ENCODE measurements at places on chromosomes 7 and 10. TPM values are rescaled to one million over a fixed set of nuclear protein-coding genes. Genes with fewer than 3 reads are reported as not detected.
A peak's percentile ranks its signal among the peaks of the same experiment; 100 is the strongest.

The TDRD1 gene
- not detected for total RNA-seq

The SPACDR gene
- 1.6 TPM for total RNA-seq

The SPAM1 gene
- not detected for total RNA-seq

The IQUB gene
- total RNA-seq = 3.5 TPM

The PDE6C gene
- total RNA-seq = not detected

The CHST12 gene
- 25.6 TPM for total RNA-seq

The ADAP1 gene
- total RNA-seq = 12.8 TPM

DNA sequence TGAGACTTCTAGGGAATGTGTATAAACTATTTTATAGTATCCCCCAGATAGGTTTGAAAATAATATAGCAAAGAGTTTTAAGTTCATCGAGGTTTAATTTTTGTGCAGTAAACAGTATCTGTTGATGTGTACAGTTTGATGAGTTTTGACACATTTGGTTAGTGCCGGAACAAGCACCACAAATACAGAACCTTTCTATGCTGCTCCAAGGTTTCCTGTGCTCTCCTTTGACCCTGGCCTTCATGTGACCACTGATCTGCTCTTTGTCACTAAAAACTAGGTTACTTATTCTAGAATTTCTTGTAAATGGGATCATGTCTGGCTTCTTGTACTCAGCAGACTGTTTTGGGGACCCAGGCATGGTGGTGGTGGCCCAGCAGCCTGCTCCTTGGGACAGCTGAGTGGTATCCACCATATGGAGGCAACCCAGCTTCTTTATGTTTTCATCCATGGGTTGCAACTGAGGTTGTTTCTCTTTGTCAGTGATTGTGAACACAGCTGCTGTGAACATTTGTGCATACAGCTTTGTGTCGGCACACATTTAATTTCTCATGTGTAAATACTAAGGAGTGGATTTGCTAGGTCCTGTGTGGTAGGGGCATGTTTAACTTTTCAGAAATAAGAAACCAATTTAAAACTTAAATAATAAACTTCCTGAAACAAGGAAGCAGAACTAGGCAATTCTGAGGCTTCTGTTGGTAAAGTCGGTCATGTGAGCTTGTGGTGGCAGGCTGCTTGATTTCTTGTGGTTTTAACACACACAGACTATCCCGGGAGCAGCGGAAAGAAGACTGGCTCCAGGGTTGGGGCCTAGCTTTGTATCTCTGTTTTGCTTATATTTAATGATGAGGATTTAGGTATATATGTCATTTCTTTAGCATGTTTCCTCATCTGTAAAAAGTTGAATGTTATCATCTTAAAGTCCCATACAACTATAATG, 219.4 kb downstream of the ABCA13 start:
- peak; percentile 7 for DNase-seq
- H3K27ac ChIP-seq = no peak overlapping the region
- H3K27me3 ChIP-seq = no peaks in the 10 kb centered on the region
- H3K4me1 ChIP-seq = no peaks in the 10 kb centered on the region

DNA sequence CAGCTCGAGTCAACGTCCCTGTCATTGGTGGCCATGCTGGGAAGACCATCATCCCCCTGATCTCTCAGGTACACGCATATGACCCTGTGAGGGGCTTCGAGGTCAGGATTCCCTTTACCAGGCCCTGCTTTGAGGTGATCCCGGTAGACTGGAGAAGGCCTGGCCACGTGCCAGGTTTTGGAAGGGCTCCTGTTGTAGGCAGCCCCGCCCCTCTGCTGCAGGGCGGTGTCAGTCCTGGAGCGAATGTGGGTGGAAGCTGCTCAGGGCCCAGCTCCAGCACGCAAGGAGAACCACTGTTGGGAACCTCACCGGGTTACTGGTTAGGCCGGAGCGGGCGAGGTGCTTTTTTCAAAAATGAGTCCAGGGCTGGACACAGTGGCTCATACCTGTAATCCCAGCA, 15.6 kb downstream of the MDH2 start:
- DNase-seq = peak; percentile 31
- H3K27ac ChIP-seq = no peak overlapping the region
- no peaks in the 10 kb centered on the region for H3K27me3 ChIP-seq
- peaks cover 61% of the 10 kb centered on the region for H3K36me3 ChIP-seq

GRCh38 chr7:50367100-50367499, 62.6 kb downstream of the IKZF1 start:
- no peak for DNase-seq
- H3K36me3 ChIP-seq = no peaks in the 10 kb centered on the region
- H3K4me3 ChIP-seq = no peak overlapping the region
- peaks cover 2% of the 10 kb centered on the region for H3K27me3 ChIP-seq
- H3K4me1 ChIP-seq = peaks cover 3% of the 10 kb centered on the region

- no peak overlapping the region for H3K4me3 ChIP-seq
- H3K36me3 ChIP-seq = no peaks in the 10 kb centered on the region
- H3K27me3 ChIP-seq = no peaks in the 10 kb centered on the region
- H3K27ac ChIP-seq = no peak overlapping the region
- DNase-seq = no peak
- H3K4me1 ChIP-seq = no peaks in the 10 kb centered on the region
Observed at GRCh38 chr10:120286280-120286679, 170.7 kb upstream of the PLPP4 start.

DNA sequence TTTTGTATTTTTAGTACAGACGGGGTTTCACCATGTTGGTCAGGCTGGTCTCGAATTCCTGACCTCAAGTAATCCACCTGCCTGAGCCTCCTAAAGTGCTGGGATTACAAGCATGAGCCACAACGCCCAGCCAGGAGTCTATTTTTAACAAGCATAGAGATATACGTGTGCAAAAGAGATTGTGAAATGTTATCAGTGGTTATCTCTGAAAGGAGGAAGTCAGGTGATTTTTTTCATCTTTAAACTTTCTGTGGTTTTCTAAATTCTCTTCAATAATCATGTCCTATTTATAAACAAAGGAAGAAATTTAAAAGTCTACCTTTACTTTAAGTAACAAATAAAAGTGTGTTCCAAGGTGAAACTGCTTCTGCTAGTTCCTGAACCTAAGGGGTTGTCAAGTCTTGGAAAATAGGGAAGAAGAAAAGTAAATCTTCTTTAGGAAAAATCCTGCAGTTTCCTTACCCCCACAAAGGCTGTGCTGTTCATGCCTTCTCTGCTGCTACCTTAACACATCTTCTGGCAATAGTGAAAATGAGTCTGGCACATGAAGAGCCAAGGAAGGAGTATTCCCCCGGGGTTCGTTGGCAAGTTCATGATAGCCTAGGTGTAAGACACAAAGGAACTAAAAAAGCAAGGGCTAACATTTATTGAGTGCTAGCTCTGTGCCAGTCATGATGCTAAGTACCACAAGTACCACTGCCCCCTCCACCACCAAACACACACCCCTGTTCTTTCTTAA, 51.1 kb downstream of the CYP26A1 start:
- H3K27ac ChIP-seq = no peak overlapping the region
- H3K27me3 ChIP-seq = no peaks in the 10 kb centered on the region
- H3K4me3 ChIP-seq = no peak overlapping the region
- peaks cover 6% of the 10 kb centered on the region for H3K4me1 ChIP-seq

- DNase-seq = no peak
- H3K4me3 ChIP-seq = no peak overlapping the region
- no peak overlapping the region for H3K27ac ChIP-seq
- no peaks in the 10 kb centered on the region for H3K27me3 ChIP-seq
- peaks cover 7% of the 10 kb centered on the region for H3K4me1 ChIP-seq
Observed at GRCh38 chr7:2010551-2011265, 222.0 kb downstream of the MAD1L1 start.

- H3K27ac ChIP-seq = no peak overlapping the region
- no peaks in the 10 kb centered on the region for H3K4me1 ChIP-seq
- no peaks in the 10 kb centered on the region for H3K36me3 ChIP-seq
- no peaks in the 10 kb centered on the region for H3K27me3 ChIP-seq
- DNase-seq = peak; percentile 45
- no peak overlapping the region for H3K4me3 ChIP-seq
Observed at GRCh38 chr7:24722386-24723177, 34.7 kb downstream of the GSDME start.

- no peak overlapping the region for H3K27ac ChIP-seq
- no peaks in the 10 kb centered on the region for H3K4me1 ChIP-seq
- no peak overlapping the region for H3K4me3 ChIP-seq
- H3K27me3 ChIP-seq = peaks cover 13% of the 10 kb centered on the region
- DNase-seq = no peak
Observed at GRCh38 chr7:50463035-50463434, 12.9 kb upstream of the FIGNL1 start.

- H3K27ac ChIP-seq = no peak overlapping the region
- H3K27me3 ChIP-seq = no peaks in the 10 kb centered on the region
- no peaks in the 10 kb centered on the region for H3K4me1 ChIP-seq
- H3K4me3 ChIP-seq = no peak overlapping the region
- no peaks in the 10 kb centered on the region for H3K36me3 ChIP-seq
Observed at GRCh38 chr7:50559881-50560280, 5.3 kb downstream of the DDC start.

DNA sequence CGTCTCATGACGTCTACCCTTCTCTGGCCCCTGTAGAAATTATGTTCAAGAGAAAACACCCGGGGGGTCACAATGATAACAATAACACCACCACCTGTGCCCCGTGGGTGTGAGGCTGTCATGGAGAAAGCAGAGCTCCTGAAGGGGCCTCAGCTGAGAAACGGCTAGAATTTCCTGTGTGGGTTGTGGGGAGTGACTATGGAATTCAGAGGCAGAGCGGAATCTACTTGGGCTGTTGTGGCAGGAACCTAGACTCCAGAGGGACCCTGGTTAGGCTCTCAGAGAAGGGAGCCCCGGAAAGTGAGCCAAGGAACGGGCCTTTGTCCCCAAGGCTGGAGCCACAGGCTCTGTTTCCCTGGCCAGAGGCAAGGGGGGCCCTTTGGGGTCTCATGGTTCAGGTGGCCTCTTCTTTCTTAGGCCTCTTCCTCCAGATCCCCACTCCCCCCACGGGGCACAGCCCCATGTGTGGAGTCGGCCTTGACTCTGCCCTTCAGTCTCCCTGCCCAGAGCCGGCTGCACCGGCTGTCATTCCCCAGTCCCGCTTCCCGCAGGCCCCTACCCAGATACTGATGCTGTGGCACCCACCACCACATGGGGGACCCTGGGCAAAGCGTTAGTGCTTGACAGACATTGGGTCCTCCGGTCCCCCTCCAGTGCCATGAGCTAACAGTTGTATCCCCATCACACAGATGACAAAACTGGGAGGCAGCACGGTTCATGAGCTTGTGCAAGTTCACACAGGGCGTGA, 6.5 kb upstream of the GIMAP8 start:
- H3K4me1 ChIP-seq = no peaks in the 10 kb centered on the region
- no peak for DNase-seq
- no peaks in the 10 kb centered on the region for H3K36me3 ChIP-seq
- no peak overlapping the region for H3K4me3 ChIP-seq

DNA sequence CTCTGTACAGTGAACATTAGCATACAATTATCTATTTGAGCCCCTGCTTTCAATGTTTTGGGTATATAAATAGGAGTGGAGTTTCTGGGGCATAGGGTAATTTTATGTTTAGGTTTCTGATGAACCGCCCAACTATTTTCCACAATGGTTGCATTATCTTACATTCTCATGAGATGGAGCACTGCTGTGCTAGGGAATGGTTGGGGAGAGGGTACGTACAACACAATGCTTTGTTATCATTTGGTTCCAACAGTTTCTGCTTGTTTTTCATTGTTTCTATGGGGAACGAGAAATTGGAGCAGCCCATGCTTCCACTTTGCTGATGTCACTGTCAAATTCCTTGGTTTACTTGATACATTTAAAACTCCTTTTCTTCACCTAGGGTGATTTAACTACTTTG, 1115.3 kb downstream of the REEP3 start:
- peaks cover 11% of the 10 kb centered on the region for H3K4me1 ChIP-seq
- no peaks in the 10 kb centered on the region for H3K27me3 ChIP-seq
- no peak for DNase-seq
- no peak overlapping the region for H3K4me3 ChIP-seq
- H3K36me3 ChIP-seq = no peaks in the 10 kb centered on the region
- H3K27ac ChIP-seq = no peak overlapping the region

DNA sequence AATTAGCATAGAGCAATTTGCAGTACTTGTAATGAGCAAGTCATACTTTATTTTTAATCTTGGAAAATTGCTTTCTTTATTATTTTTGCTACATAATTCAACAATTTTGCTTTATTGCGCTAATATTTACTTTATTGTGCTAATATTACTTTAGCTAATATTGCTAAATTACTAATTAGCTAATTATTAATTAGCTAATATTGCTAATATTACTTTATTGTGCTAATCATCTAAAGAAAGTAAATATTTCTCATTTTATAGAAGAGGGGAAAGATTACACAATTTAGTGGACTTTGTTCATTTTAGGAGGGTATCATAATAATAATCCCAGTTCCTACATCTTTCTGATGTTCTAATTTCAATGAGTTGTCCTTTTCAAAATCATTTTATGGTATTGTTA, 61.2 kb downstream of the RUNDC3B start:
- DNase-seq = no peak
- no peaks in the 10 kb centered on the region for H3K36me3 ChIP-seq
- no peak overlapping the region for H3K4me3 ChIP-seq
- H3K27ac ChIP-seq = no peak overlapping the region
- H3K27me3 ChIP-seq = no peaks in the 10 kb centered on the region

GRCh38 chr10:48880016-48880705, 59.5 kb downstream of the LRRC18 start:
- no peaks in the 10 kb centered on the region for H3K4me1 ChIP-seq
- no peak overlapping the region for H3K4me3 ChIP-seq
- no peak for DNase-seq
- no peaks in the 10 kb centered on the region for H3K27me3 ChIP-seq
- no peak overlapping the region for H3K27ac ChIP-seq

DNA sequence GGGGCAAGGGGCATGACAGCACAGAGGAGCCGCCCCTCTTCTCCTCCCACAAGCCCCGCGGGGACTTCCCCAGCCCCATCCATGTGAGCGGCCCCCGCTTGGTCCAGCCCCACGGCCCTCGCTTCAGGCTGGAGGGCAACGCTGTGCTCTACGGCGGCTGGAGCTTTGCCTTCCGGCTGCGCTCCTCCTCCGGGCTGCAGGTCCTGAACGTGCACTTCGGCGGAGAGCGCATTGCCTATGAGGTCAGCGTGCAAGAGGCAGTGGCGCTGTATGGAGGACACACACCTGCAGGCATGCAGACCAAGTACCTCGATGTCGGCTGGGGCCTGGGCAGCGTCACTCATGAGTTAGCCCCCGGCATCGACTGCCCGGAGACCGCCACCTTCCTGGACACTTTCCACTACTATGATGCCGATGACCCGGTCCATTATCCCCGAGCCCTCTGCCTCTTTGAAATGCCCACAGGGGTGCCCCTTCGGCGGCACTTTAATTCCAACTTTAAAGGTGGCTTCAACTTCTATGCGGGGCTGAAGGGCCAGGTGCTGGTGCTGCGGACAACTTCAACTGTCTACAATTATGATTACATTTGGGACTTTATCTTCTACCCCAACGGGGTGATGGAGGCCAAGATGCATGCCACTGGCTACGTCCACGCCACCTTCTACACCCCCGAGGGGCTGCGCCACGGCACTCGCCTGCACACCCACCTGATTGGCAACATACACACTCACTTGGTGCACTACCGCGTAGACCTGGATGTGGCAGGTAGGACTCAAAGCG, 5.1 kb downstream of the AOC1 start:
- H3K36me3 ChIP-seq = no peaks in the 10 kb centered on the region
- H3K27ac ChIP-seq = no peak overlapping the region
- DNase-seq = no peak
- H3K4me1 ChIP-seq = peaks cover 5% of the 10 kb centered on the region
- no peaks in the 10 kb centered on the region for H3K27me3 ChIP-seq

GRCh38 chr10:85641479-85642009, 725.1 kb downstream of the GRID1 start:
- no peak overlapping the region for H3K27ac ChIP-seq
- DNase-seq = no peak
- no peaks in the 10 kb centered on the region for H3K27me3 ChIP-seq
- peaks cover 14% of the 10 kb centered on the region for H3K4me1 ChIP-seq
- H3K36me3 ChIP-seq = no peaks in the 10 kb centered on the region
- H3K4me3 ChIP-seq = no peak overlapping the region

Data from cardiac muscle cell (in vitro differentiated cells and primary cell).